ENCODE measurements at places on chromosomes 1 and 21.

DNA sequence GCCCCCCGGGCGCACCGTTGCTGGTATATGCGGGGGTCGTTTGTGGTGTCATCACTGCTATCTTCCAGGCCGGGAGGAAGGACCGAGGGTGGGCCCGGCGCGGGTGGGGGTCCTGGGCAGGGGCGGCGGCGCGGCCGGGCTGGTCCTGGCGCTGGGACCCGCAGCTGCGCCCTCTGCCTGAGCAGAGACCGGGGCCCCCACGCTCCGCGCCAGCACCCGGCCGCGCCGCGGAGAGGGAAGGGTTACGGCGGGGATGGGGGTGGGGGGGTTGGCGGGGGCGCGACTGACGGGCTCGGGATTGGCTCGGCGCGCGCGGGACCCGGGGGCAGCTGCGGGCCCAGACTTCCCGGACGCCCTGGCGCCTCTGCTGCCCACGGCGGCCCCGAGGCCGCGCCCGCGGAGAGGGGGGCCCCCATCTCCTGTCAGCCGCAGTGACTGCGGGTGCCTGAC, 13.8 kb upstream of the SAMD11 start:
- DNase-seq: no peak

DNA sequence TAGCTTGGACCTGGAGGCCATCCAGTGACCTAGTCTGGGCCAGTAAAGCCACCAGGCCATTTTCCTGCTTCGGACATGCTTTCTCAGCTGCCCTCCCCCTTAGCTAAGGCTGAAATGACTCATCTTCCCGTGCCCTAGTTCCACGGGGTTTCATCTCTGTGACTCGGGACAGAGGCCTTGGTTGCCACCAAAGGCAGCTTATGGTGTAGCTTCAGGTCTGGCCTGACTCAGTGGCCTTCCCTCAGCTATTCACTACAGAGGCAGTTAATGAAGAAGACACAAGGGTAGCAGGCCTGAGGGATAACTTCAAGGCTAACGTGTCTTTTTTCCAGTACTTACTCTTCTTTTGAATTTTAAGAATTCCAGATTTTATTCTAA, 82.4 kb downstream of the PBX1 start:
- DNase-seq: no peak

DNA sequence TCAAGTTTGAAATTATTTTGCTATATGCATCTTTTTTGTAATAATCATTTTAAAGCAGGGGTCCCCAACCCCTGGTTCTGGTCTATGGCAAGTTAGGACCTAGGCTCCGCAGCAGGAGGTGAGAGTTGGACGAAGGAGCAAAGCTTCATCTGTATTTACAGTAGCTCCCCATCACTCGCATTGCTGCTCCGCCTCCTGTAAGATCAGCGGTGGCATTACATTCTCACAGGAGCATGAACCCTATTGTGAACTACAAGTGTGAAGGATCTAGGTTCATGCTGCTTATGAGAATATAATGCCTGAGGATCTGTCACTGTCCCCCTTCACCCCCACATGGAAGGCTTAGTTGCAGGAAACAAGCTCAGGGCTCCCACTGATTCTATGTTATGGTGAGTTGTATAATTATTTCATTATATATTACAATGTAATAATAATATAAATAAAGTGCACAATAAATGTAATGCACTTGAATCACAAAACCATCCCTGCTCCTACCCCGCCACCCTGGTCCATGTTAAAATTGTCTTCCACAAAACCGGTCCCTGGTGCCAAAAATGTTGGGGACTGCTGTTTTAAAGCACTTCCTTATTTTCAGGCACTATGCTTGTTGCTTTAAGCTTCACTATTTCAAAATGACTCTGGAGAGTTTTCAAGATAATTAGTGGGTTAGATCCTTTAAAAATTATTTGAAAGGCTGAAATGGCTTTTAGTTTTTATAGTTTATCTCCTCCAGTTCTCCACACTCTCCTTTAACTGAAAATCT, 74.8 kb downstream of the PLA2G4A start:
- DNase-seq: no peak

- DNase-seq: no peak
Measured at GRCh38 chr21:37748351-37748750, 167.9 kb downstream of the KCNJ6 start.

DNA sequence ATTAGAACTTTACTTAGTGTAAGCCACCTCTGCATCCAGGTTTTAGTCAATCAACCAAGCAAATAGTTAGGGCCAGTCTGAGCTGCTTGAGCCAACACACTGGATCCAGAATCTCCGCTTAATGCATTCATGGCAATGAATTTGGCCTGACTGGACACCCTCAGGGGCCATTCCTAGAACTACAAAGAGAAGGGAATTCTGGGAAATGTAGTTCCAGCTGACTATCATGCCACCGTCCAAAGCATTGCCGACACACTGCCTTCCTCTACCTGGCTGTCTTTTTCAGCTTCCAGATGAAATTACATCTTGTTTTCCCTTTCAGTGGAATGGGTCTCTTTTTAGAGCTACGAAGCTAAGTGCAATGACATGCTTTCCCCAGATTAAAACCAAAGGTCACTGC, 163.0 kb upstream of the IGSF21 start:
- DNase-seq: no peak

DNA sequence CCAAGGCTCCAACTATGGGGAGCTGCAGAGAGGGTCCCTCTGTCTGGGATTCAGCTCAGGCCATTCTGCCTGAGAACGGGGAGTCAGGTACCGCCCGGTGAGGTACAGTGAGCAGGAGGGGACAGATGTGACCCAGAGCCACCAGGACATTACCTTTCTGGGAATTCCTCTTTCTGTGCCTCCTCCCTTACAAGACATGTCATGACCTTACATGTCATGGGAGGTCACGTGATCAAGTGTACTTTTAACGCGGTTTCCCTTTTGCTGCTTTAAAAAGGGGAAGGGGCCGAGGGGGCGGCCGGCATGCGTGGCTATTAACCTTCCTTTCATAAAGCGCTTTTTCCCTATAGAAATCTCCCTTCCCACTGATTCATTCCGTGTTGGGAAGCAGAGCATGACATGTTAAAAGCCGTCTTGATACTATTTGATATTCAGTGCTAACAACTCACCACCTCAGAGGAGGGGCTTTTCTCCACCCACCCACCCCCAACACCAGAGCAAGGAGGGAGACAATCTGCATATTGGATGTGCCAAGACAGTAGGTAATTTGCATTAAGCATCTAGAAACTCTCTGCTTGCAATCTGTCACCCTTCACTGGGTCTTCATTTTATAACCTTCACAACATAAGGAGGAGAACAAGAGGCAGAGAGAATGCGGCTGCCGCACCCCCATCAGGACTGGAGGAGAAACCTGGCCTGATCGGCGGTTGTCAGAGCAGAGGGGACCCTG, 113.6 kb upstream of the VAMP3 start:
- DNase-seq: no peak

- no peak for DNase-seq
Measured at GRCh38 chr21:44332965-44333364, 6.2 kb downstream of the CFAP410 start.

- DNase-seq: no peak
Measured at GRCh38 chr1:158801396-158801795, 20.4 kb upstream of the OR6N2 start.

DNA sequence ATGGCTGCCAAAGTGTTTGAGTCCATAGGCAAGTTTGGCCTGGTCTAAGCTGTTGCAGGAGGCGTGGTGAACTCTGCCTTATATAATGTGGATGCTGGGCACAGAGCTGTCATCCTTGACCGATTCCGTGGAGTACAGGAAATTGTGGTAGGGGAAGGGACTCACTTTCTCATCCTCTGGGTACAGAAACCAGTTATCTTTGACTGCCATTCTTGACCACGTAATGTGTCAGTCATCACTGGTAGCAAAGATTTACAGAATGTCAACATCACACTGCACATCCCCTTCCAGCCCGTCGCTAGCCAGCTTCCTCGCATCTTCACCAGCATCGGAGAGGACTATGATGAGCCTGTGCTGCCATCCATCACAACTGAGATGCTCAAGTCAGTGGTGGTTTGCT, 215.8 kb upstream of the JUN start:
- no peak for DNase-seq

GRCh38 chr1:244598611-244599010, 54.3 kb upstream of the DESI2 start:
- no peak for DNase-seq

DNA sequence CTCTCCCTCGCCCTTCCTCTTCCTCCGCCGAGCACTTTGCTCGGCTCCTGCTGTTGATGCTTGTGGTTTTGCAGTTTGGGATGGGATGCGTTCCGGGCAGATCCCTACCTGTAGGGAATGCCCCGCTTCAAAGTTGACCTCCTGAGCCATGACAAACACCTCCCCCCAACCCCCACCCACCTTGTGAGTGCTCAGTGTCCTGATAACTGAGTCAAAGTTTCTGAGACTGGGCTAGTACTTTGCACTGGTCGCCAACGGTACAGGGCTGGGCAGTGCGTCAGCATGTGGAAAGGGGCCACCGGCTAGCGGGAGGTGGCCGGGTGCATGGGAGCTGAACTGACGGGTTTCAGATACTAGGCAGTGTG, 771 bp downstream of the RABGAP1L start:
- DNase-seq: no peak

- DNase-seq: no peak
Measured at GRCh38 chr1:156427957-156428356, 58.9 kb downstream of the RHBG start.

DNA sequence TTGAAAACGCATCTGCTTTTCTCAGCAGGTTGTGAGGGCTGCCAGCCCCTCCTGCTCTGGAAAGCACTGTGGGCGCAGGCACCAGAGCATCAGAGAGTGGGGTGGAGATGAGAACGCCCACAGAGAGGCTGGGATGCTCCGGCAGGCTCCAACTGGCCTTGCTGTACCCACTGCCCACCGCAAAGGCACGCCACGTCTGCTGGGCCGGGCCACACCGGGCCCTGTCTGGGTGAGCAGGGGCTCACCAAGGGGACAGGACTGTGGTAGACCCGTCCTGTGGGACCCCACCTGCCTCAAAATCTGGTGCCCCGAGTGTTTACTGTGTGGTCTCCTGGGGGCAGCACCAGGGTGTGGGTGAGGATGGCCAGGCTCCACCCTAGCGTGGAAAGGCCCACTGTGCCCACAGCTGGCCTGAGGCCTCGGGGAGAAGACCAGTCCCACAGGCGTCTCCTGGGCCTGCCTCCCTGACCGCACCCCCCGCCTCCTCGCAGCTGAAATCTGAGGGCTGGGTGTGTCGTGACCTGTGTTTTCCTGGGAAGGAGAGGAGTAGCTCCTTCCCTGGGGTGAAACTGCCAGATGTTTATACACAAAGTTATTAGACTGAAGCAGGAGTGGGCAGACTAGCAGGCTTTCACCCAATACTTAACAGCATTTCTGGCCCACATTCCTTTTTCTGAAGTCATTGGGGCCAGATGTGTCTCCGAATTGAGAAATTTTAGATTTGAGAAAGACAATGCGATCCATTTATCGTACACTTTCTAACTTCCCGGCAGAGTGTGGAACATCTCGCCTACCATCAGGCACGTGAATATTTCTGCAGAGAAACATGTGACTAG, 53.8 kb downstream of the STUM start:
- DNase-seq: no peak

DNA sequence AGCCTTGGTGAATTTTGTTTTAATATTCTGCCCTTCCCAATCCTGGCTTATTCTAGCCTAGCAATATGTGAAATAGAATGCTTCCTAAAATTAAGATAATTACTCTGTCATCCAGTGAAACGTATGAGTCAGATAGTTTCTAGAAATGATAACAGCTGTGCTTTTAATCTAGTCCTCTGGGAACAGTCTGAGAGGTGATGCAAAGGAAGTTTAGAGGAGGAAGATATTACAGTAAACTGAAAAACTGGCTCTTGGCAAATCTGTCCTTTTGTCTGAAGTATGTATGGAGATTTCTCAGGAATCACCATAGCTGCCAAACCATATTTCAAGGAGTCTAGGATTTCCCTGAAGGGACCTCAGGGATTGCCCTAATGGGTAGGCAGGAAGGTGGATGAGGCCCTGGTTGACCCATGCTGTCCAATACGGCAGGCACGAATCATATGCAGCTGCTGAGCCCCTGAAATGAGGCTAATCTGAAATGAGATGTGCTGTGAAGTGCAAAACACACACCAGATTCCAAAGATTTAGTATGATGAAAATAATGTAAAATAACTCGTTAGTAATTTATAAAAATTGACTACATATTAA, 70.8 kb upstream of the LBR start:
- DNase-seq: no peak

- DNase-seq: no peak
Measured at GRCh38 chr1:9344426-9345200, 51.9 kb downstream of the SPSB1 start.

GRCh38 chr1:26752519-26752918, 35.2 kb upstream of the PIGV start:
- no peak for DNase-seq

DNA sequence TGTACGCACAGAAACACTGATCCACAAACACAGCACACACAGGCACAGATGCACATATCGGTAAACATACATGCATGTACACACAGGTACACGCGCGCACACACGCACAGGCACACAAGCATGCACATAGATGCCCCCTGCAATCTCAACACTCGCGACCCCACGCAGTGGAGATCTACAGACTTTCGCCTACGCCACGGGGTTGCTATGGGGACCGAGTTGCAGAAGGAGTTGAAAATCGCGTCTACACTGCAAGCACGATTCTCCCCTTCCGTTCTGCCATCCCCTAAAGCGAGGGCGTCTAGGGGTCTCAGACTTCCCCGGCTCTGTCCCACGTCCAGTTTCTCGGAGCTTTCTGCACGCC, 826 bp downstream of the TRIM17 start:
- DNase-seq: no peak

DNA sequence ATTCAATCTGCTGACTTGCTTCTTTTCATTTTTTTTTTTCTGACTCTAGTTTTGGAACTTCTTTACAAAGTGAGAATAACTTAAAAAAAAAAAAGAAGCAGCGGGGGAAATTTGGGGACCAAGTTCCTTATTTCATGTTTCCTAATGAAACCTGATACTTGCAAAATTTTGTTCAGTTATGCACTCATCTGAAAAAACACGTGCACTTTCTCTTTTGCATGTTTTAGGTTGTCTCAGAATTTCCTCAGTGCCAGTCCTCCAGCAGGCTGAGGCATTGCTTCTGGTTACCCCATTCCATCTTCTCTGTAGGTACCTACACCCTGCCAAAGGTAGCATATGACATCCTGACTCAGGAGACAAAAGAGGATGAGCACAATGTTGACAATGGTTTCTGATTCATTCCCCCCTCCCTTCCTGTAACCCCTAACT, 299.7 kb downstream of the GRIK1 start:
- no peak for DNase-seq

DNA sequence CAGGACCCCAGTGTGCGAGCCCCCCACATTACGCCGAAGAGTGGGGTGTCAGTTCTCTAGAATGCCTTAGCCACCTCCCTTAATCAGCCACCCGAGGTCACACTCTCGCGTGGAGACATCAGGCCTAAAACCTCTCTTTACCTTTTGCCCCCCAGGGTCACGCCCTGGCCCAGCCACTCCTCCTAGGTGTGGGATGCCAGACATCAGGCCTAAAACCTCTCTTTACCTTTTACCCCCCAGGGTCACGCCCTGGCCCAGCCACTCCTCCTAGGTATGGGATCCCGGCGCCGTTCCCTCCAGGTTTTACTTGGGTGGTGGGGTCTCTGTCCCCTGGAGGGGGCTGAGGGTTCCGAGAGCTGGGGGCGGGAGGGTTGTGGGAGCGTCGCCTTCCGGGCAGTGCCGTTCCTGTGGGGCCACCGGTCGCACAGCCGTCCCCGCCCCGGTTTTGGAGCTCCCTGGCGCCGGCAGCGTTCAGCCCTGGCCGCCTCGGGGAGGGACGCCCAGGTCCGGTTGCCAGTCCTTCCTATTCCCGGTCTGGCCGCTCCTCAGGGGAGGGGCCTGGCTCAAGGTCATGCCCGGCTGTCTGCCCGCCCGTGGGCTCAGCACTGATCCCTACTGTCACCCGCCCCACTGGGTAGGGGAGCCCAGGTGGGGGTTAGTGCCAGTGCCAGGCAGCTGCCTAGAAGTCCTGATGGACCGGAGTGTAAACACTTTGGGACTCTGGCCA, 882 bp downstream of the VPS13D start:
- DNase-seq: no peak
